ENCODE measurements at places on chromosomes 7 and 10.
A peak's percentile ranks its signal among the peaks of the same experiment; 100 is the strongest.

GRCh38 chr7:67311901-67312300, 315.3 kb downstream of the TYW1 start:
- DNase-seq: no peak

- no peak for DNase-seq
Observed at GRCh38 chr10:21860718-21861117, 142.8 kb downstream of the DNAJC1 start.

- peak; percentile 74 for DNase-seq
Observed at GRCh38 chr10:101301111-101301731, 52.7 kb upstream of the BTRC start.

- DNase-seq: no peak
Observed at GRCh38 chr10:68053553-68053952, 21.5 kb downstream of the HERC4 start.

- peak; percentile 46 for DNase-seq
Observed at GRCh38 chr10:2680821-2681220, 386.5 kb upstream of the PFKP start.

DNA sequence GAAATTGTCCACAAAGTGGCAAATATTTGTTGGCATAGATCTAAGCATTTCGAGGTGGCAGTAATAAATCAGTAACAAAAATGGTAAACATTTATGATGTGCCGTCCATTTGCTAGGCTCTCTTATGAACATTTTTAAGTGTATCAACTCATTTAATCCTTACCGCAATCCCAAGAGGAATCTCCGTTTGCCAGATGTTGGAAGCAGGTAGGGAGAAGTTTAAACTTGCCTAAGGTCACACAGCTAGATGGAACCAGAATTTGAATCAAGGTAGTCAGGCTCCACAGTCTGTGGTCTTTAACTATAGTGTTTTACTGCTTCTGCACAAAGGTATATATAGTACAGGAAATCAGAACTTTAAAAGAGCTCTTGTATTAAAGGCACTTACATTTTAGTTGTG, 2.6 kb downstream of the MKLN1 start:
- DNase-seq: no peak

GRCh38 chr10:70893227-70894006, 5.1 kb upstream of the PCBD1 start:
- DNase-seq: no peak

GRCh38 chr7:139393621-139394211, 34.0 kb downstream of the LUC7L2 start:
- no peak for DNase-seq

DNA sequence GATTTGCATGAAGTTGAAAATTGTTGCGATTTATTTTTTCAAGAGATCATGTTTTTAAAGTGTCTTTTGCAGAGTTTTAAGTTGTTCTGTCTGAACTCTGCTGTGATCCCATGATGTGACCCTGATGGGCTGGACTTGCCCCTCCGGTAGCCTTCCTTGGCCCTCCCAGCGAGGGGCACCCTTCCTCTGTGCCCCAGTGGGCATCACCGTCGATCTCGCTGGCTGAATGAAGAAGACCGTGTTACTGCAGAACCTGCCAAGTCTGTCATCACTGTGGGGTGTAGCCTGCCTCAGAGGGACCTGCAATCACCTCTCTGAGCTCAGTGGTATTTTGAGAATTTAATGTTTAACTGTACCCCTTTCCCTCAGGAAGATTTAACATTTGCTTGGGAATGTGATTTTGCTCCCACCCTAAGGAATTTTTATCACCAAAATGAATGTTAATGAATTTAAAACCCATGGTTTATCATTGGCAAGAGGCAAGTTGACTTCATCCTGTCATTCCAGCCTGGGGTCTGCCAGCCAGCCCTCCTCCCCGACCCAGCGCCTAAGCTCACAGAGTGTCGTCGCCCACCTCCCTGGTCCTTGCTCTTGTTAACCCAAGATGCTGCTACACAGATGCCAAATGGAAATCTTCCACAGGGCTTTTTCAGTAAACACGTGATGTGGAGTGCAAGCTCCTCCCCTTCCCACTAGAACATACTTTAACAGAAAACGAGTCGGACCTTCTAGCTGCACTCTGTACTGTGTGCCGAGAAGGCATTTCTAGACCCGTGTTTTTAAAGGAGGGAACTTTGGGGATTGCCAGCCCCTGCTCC, 115.4 kb downstream of the NT5C2 start:
- no peak for DNase-seq

DNA sequence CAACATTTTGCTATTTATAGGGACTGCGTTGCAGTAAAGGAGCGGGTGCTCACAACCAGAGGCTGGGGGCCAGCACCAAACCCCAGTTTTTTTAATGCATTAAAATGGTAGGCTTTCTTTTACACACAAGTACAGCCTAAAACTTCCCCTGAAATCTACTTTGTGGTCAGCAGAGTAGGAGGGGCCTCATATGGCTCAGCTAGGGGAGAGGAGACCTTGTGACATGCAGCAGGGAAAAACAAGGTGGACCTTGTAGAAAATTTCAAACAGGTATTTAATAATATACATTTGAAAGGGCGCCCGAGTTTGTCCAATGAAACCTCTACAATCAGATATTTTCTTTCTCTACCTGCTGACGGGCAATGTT, 1.4 kb downstream of the CCDC136 start:
- DNase-seq: no peak

- no peak for DNase-seq
Observed at GRCh38 chr7:36107926-36108631, 45.0 kb upstream of the EEPD1 start.

GRCh38 chr7:36216063-36216684, 63.1 kb downstream of the EEPD1 start:
- no peak for DNase-seq

DNA sequence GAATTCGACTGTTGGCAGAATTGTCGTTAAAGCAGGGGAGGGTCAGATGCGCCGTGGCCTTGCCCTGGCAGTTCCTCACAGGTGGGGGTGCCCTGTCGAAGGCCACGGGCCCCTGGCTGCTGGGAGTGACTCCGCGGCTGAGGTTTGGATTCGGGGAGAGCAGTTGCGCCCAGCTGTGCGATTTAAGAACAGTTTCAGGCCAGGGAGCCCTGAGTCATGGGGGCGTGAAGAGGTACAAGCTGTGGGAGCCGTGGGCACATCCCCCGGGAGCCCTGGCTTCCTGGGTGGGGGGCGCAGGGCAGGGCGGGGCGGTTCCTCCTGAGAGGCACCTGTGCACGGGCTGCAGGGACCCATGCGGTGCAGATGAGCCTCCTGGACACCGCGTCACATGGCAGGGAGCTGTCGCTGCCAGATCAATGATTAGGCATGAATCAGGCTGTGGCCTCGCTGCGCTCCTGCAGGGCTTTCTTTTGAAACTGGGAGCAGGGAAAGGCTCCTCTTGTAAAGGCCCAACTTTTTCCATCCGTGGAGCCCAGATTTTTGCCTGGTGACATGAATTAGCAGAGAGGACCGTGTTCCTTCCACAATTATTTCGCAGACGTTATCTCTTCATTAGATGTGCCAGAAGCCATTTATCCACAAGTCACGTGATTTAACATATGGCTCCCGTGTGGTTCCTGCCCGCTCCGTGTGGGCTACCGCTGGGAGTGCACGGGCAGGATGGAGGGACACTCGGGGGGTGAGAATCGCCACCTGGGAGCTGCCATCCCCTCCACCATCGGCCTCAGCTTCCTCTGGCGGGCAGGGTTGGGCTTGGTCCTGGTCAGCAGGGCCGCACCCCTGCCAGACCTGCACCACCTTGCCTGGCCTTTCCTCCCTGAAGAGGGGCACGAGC, 918 bp downstream of the PWWP2B start:
- peak; percentile 46 for DNase-seq

DNA sequence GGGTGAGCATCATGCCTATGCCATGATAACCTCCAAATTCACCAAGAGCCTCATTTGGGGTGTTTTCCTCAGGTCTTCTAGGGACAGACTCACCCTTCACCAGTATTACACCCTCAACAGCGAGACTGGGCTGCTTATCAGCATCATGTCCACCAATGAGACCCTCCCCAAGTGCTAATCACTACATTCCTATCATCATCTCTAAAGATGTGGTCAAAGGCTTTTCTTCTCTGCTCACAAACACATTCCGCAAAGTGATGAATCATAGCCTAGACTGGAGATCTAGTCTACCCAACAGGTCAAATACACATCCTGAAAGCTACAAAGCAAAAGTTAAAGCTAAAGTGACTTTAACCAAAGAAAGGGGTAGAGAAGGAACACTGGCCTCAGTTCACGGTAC, 75.3 kb upstream of the C7orf33 start:
- no peak for DNase-seq

GRCh38 chr7:47581804-47582763, at the start of gene TNS3:
TNS3 (minus strand) TSS chr7:47582111; CDS start chr7:47439636, 142,475 bp downstream.
- no peak for DNase-seq

DNA sequence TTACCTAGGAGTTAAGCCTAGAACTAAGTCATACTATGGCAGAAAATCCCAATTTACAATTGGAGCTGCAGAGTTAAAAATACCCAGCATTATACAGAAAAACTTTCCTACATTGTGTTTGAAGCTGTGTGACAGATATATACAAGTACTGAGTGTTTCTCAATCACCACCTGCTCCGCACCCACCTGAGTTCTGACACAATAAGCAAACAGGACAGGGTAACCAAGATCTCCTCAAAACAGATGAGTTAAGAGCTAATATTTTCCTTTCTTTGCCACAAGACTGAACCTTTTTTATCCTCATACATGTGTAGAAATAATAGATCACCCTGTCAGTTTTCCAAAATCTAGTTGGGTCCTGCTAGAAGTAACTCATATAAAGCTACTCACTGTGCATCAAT, 186.3 kb downstream of the DOCK4 start:
- no peak for DNase-seq
